ENCODE measurements at places on chromosomes 12 and 14.

GRCh38 chr14:30132196-30132595, 204.5 kb upstream of the PRKD1 start:
- no peak for DNase-seq

- no peak for DNase-seq
Observed at GRCh38 chr12:92530706-92531105, 172.1 kb upstream of the PLEKHG7 start.

DNA sequence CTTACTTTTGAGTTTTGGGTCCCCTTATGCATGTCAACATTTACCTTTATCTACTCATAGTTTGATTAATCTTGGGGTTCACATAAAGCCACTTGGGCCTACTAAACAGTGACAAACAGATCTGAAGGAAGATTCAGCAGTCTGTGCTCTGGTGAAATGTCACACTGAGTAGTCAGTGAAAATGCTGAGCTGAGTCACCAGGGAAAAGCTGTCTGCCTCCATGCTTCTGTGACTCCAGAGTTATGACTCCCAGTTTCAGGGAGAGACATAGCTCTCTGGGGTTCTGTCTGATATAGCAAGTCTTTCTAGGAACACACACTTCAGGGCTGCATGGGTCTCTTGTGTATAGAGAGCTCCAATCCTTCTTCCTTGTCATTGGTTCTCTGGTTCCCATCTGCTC, 406.3 kb upstream of the FAR2 start:
- no peak for DNase-seq

DNA sequence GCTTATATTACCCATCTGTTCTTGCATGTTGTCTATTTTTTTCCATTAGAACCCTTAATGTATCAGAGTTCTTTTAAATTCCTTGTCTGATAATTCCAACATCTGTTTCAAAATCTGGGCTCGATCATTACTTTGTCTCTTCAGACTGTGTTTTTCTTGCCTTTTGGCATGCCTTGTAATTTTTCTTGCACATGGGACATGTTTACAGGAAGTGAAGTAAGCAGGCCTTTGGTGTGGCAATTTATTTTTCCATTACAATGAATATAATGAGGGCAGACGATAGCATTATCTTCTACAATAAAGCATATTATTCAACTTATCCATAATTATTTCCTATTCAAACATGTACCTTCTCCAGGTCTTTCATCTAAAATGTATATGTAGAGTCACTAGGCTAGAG, 48.3 kb downstream of the STXBP6 start:
- no peak for DNase-seq

GRCh38 chr14:68392393-68393141, 400.3 kb downstream of the ZFP36L1 start:
- DNase-seq, result peak; percentile 37

DNA sequence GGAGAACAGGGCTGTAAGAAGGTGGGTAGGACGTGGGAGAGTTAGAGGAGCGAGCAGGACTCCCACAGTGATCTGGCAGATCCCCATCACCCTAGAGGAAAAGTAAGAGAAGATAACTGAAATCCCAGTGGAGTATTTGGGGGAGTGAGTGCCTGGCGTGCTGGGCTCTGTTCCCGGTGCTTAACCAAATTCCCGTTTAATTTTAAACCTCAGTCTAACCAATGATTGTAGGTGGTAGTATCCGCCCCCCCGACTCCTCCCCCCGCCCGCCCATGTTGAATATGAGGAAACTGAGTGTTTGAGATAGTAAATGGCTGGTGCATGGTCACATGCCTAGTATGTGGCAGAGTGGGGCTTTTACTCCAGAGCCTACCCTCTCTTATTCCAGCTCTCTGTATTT, 1.2 kb downstream of the TARBP2 start:
- no peak for DNase-seq

- no peak for DNase-seq
Observed at GRCh38 chr12:7054925-7055324, 5.6 kb upstream of the C1S start.

Data from SK-N-MC (cell line).